ENCODE measurements at places on chromosomes 2 and 18.

DNA sequence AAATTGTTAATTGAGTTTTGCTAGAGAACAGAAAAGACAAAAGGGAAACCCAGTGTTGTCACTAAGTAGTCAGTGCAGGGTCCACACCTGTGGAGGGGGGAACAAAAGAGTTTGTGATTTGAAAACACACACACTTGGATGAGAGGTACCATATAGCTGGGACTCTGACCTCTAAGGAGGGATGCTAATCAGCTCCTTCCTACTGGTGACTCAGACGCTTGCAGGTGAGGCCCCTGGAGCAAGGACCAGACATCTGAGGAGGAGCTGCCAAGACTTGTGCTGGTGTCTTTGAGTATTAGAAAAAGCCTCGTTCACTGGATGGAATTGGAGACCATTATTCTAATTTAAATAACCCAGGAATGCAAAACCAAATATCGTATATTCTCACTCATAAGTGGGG is 146.4 kb upstream of the MAP2 start:
- no peak for DNase-seq

- no peak for DNase-seq
These were observed 92.3 kb downstream of the UBE2E3 start for GRCh38 chr2:181072486-181073235.

DNA sequence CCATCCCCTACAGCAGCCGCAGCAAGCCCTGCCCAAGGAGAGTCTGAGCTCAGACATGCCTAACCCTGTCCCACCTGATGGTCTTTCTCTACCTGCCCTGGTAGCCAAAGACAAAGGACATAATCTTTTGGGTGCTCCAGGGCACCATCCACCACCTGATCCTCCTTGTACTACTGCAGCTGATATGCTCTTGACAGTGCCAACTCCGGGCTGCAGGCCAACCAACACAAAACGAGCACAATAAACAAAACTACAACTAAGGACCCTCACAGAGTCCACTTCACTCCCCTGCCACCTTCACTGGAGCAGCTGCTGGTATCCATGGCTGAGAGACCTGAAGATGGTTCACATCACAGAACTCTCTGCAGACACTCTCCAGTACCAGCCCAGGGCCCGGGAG is 106.3 kb downstream of the GRB14 start:
- DNase-seq: no peak

GRCh38 chr2:27833931-27834330 is 56.3 kb downstream of the RBKS start:
- peak; percentile 66 for DNase-seq

GRCh38 chr2:219621935-219622334 is 5.5 kb upstream of the SLC4A3 start:
- DNase-seq: no peak

DNA sequence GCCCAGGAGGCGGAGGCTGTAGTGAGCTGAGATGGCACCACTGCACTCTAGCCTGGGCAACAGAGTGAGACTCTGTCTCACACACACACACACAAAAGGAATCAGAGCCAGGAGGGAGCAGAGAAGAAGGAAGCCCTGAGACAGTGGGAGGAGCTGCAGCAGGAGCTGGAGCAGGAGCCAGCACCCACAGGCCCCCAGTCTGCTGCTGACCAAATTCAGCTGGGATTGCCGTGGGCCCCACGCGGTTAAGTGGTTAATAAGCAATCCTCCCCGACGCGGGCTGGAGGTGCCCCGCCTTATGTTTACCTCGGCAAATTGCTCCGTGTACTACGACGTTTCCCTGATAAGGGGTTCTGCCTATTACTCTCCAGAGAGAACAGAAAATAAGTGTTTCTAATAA is 265.3 kb downstream of the TWIST2 start:
- peak; percentile 6 for DNase-seq

- peak; percentile 68 for DNase-seq
These were observed 44.2 kb upstream of the SLC39A10 start for GRCh38 chr2:195612611-195613495.

DNA sequence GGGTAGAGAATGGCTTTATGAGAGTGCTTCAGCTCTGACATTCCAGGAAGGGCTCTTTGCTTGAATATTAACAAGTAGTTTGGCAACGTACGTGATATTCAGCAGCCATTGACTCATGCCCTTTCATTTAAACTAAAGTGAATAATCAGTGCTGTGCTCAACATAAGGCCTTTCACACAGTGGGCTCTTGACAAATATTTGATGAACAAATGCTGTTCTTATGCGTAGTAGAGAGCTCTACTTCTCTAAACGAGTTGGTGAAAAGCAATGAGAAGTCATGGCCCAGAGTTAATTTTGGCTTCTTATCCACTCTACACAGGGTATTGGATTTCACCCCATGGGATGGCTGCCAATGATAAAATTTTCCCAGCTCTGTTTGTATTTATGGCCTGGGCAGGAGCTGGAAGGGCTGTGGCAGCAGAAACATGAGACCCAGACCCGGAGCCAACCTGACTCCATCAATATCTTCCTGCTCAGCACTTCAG is 338.9 kb downstream of the CCDC85A start:
- DNase-seq: peak; percentile 27

DNA sequence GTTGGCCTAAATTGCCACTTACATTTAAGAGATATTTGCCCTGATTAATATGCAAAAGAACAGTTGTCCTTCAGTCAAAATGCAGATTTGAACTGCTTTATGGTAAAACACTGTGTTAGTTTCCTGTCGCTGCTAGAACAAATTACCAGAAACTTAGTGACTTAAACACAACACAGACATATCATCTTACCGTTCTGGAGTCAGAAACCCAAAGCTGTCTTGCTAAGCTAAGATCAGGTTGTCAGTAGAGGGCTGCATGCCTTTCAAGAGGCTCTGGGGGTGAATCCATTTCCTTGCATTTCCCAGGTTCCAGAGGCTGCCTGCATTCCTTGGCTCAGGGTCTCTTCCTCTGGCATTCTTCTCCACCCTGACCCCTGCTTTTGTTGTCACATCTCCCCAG is 149.5 kb downstream of the FAM161A start:
- no peak for DNase-seq

DNA sequence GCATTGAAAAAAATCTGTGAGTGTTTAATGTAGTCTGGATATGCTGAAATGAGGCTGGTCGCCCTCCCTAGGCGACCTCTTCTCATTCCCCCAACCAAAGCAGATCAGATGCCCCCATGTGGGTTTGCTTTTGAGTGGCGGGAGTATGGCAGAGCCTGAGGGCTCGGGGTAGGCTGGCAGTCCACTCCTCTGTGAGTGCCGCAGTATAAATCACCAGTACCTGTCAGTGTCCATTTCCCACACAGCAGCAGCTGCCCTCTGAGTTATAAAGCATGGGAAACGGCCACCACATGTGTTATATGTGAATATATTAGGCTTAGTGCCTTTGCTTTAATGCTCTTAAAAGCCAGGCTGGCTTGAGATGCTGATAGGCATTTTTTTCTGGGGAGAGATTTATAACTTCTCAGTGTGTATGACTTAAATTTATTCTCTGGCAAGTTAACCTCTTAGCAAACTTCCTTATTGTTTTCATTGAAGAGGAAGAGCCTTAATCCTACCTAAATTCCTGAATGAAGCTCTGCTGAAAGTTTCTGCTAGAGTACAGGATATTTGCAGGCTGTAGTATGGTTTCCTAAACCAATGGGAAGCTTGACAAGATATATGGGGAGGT is 3.8 kb downstream of the DCC start:
- no peak for DNase-seq

- DNase-seq: peak; percentile 15
These were observed 12.2 kb downstream of the SLC9A4 start for GRCh38 chr2:102485147-102485785.

DNA sequence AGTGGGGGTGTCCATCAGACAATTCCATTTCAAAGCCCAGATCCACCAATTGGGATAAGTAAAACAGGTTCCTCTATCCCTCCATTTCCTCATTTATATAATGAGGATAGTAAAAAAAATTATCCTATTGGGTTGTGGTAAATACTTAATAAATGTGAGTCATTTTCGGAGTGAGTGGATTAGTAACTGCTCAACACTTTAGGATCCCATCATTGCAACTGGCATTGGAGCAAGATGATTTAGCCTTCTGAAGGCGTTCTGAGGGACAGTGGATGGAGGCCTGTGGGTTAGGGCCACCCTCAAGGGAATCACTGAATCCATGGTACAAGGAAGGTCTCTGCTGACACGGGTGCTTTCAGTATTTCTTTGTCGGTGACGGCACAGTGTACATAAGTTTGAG is 108.6 kb upstream of the FZD7 start:
- peak; percentile 52 for DNase-seq

DNA sequence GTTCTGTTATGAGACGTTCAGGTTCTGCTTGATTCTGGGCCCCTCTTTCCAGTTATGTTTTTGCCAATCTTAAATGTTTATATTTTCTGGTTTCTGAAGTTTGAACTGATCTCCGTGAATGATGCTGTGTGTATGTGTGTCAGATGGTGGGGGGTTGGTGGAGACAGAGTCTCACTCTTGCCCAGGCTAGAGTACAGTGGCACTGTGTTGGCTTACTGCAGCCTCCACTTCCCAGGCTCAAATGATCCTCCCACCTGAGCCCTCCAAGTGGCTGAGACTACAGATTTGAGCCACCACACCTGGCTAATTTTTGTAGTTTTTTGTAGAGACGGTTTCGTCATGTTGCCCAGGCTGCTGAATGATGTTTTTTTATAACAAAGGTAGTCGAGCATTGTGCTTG is 45.9 kb downstream of the PSMD14 start:
- no peak for DNase-seq

DNA sequence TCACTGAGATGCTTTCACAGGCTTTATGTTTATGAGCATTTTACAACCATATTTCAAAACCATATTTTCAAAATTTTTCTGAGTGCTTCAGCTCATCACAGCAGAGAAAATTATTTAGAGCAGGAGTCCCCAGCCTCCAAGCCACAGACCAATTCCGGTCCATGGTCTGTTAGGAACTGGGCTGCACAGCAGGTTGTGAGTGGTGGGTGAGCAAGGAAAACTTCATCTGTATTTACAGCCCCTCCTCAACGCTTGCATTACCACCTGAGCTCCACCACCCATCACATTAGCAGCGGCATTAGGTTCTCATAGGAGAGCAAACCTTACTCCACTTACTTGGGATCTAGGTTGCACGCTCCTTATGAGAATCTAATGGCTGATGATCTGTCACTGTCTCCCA is 165.6 kb downstream of the SEPTIN10 start:
- DNase-seq: no peak
